ENCODE measurements at places on chromosomes 3 and 15.
A peak's percentile ranks its signal among the peaks of the same experiment; 100 is the strongest.

DNA sequence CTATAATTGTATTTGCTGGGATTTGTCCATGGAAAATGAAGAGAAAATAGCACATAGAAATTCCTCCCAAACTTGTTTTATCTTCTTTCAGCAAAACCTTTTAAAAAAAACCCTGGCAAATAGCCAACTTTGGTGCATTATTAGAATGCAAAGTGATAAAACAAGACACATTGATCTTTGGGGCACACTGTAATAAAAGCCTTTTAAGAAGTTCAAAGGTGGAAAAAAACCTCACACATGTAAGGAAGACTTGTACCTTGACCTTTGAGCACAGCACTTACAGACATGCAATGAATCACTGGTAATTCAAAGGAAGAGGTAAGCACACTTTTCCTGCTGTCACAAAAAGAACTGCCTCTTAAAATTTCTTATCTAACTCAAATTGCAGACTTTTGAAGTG, 8.0 kb upstream of the MORC1 start:
- DNase-seq, result no peak

DNA sequence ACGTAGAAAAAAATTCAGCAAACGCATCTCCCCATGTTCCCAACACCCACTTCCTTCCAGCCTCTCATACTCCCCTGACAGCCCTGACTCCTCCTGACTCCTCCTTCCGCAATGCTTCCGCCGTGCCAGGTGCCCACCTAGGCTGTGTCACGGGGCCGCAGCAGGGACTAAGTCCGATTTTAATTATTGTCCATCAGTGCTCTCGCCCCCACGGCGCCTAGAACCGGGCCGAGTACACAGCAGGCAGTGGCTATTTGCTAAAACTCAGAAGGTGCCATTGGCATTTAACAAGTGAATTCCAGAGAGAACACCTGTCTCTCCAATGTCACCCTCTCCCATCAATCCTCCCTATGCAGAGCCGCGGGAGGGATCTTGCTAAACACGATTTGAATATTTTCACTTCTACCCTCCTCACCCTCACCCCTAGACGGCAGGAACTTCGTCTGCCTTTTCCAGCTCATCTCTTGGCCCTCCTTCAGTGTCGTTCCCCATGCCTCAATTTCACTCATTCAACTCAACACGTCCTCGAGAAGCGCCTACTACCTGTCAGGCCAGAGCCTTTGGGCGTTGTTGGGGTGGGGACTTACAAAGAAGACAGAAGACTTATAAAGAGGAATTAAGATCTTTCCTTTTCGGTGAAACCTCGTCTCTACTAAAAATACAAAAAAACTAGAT, 11.5 kb upstream of the SHF start:
- DNase-seq, result peak; percentile 23

DNA sequence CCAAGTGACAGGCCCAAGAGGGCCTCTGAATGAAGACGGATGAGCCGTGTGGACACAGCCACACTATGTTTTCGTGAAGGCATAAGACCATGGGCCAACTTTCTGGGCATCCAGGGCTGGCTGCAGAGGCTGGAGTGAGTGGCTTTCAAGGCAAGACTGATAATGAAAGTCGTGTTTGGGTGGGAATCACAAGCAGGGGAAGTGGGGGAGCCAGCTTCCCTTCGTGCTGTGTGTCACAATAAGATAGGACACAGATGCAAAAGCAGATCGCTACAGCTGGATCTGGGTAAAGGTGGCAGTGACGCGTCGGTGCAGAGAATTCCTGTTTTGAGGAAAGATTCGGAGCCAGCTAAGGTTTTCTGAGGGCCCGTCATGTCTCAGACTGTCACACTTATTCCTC, 309.8 kb upstream of the CTDSPL start:
- no peak for DNase-seq

GRCh38 chr15:34701536-34701935, 53.3 kb downstream of the GJD2 start:
- no peak for DNase-seq

DNA sequence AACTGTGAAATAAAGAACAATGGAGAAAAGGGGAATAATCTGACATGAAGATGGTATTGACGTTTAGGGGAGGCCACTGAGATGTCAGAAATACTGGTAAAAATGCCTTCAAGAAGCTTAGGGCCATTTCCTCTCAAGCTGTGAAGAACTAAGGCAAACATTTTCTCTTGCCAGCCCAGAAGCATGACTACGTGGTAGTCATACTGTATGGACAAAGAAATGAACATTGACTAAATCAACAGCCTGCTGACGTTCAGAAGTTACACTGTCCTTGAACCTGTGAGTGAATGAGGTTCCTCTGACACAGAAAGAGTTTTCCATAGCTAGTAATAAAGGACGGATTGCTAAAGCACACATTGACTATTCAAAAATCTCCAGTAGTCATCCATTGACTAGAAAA, 121.0 kb downstream of the P3H2 start:
- no peak for DNase-seq

GRCh38 chr3:194231929-194232832, 96.2 kb downstream of the HES1 start:
- DNase-seq, result no peak
